Right renal cortex interstitium (tissue), 3 donors: ENCODE measurements at places on chromosomes 7 and 10.

- no peak for DNase-seq
Observed at GRCh38 chr10:74164716-74165529, 13.9 kb downstream of the ADK start.

- DNase-seq: no peak
Observed at GRCh38 chr10:85235258-85235657, 906.9 kb downstream of the CCSER2 start.

GRCh38 chr10:4670737-4671136, 155.3 kb upstream of the AKR1E2 start:
- DNase-seq: no peak

- no peak for DNase-seq
Observed at GRCh38 chr7:18469316-18469715, 26.2 kb upstream of the HDAC9 start.

DNA sequence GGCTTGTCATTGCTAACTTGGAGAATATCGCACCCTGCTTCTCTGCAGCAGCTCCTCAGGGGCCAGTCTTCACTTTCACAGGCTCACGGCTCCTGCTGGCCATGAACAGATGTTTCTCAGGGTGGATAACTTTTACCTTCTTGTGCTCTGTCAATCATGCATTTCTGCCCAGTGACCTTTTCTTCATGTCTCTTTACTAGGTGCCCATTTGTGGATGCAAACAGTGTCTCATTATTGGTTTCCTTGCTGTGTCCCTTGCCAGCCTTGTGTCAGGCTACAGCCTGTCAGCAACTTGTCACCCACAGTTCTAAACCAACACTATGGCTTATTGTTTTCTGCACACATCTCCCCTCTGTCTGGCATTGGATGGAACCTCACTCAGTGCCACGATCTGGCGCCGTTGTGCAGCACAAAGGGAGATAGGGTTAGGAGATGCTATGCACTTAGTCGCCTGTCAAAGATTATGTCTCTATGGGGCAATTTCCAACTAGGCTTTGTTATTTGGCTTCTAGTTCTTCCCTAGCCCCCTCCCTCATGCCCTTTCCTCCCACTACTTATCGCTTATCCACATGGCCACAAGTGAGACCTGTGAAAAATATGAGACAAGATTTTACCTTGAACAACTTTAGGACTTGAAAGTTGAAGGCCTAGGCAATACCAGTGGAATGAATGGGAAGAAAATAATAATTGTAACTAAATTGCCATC, 45.7 kb upstream of the NXPH1 start:
- no peak for DNase-seq

GRCh38 chr7:28587211-28587610, 174.9 kb downstream of the CREB5 start:
- no peak for DNase-seq

- no peak for DNase-seq
Observed at GRCh38 chr10:48551861-48552591, 52.8 kb downstream of the ARHGAP22 start.

DNA sequence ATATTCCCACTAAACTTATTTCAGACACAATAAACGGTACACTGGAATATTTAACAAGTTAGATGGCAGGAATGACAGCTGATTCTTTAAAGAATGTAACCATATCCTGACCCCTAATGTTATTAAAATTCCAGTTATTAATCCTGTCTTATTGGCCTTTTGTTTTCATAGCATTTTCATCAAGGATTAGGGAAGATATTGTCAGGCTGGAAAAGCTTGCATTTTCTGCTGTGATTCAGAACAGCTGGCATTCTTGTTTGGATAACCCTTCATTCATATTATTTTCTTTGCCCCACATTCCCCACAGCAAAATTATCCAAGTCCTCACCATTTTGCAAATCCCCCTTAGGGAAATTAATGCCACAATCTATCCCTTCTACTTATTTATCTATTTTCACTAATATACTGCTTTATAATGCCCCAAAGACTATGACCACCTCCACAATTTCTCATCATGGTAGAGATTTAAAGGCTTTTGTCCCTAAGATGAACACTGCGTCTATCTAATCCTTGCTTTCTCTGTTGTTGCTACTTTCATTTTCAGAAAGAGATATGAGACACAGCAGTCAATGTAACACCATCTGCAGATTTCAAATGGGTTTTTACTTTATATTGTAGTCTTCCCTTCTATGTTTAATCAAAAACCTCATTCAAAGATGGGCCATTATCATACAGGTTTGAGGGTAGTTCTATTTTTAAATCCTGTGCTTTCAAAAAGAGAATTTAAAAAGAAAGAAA, 475.1 kb downstream of the PARD3 start:
- no peak for DNase-seq

DNA sequence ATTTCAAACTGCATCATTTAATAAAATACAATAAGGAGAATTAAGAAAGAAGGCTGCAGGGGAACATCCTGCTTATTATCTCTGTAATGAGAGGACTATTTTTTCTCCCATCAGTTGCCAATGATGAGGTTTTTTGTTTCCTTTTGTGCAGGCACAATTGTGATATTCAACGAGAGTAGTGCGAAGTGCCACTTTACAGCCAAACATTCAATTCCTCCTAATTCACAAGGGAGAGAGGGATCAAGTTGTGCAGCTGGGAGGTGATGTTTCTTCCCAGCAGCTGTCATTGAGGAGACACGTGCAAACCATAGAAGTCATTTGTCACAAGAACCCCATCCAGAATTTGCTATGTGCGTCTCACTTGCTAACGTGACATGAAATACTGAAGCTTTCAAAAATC, 81.6 kb upstream of the ICA1 start:
- no peak for DNase-seq

- DNase-seq: no peak
Observed at GRCh38 chr7:69825113-69825972, 227.1 kb downstream of the AUTS2 start.

GRCh38 chr10:45548068-45548467, 124.5 kb downstream of the ZFAND4 start:
- DNase-seq: no peak

- DNase-seq: no peak
Observed at GRCh38 chr7:29102558-29103151, 43.7 kb downstream of the CPVL start.

GRCh38 chr10:118835682-118836326, 81.0 kb upstream of the CACUL1 start:
- DNase-seq: no peak

DNA sequence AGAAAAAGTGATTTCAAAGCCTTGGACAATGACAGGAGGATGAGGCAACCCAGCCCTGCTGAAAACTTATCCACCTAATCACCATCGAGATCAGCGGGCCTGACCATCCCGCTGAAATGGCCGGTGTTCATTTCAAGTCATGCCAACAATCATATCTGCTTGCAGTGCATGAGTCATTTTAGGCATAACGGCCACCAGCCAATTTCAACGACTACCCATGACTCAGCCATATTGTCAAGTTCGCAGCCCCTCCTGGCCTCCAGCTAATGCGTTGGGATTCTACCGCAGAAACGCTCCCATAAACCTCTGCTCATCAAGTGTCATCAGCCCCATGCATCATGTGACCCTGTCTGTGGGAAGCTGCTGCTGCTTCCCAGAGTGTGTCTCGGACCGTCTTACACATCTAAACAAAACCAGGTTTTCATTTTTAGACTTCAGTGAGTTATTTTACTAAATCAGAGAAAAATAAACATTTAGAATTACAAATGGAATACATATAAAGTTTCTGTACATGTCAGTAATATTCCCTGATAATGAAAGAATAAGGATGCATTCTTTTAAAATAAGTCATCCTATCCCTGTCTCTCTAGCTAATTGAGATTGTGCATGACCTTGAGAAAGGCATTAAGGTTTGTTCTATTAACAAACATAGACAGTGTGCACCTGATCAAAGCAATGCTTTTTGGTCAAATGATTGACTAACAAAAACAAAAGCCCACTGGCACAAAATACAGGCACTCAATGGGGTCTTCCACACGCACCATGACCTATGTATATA, 188.9 kb downstream of the ADAM12 start:
- no peak for DNase-seq

DNA sequence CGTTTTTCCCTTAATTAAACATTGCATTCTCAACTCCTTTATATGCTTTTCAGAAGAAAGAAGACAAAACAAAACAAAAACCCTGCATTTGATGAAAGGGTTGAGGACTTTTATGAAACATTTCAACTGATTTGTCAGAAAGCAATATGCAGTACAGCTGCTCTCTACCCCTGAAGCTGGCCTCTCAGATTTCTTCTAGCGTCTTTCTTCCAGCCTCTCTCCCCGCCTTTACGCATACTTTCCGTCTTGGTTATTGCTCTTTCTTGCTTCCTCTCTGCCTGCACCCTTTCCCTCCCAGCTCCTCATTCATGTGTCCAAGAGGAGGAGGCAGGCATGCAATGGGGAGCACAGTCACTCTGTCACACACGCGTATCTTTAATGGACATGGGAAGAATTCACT, 91.0 kb upstream of the COL1A2 start:
- DNase-seq: no peak

DNA sequence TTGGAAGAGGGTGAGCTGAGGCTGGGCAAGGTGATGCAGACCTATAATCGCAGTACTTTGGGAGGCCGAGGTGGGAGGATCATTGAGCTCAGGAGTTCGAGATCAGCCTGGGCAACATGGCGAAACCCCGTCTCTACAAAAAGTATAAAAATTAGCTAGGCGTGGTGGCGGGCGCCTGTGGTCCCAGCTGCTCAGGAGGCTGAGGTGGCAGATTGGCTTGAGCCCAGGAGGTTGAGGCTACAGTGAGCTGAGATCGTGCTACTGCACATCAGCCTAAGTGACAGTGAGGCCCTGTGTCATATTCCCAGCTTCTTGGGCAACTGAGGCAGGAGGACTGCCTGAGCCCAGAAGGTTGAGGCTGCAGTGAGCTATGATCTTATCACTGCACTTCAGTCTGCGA, 13.6 kb downstream of the BMPR1A start:
- no peak for DNase-seq

DNA sequence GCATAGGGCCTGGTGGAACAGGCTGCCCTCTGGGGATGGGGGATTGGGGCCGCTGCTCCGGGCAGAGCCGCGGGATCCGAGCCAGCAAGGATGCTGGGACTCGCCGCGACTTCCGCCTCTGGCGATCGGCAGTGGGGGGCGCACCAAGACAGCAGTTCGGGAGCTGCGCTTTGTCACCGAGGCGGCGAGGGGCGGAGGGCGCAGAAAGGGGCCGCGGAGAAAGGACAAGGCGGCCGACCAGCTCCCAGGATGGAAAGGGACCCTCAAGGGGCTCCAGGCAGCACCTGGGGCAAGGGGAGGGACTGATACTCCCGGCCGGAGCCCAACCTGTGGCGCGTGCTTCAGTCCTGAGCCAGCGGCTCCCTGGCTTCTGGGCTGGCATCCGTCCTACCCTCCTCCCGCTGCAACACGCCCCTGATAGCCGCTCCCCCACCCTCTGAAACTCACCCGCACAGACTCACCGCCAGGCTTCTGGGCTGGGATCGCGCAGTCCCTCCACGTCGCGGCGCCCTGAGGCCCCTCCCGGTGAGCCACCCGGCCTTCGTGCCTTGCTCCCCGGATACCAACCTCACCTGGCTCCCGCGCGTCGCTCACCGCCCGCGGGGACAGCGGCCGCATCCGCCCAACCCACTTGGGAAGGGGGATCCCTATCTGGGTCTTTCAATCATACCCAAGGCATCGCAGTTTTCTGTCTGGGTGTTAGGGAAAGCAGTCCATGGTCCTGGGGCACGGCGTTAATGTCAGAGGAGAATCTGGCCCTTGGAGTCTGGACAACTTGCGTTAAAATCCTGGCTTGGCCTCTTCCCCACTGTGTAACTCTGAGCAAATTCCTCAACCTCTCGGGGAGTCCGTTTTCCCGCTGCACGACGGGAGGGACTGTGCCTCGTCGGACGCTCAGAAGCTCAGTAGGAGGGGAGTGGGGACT, 7.0 kb upstream of the EVX1 start:
- DNase-seq: no peak

- no peak for DNase-seq
Observed at GRCh38 chr7:100446040-100446439, 9.7 kb upstream of the PPP1R35 start.

- DNase-seq: no peak
Observed at GRCh38 chr7:3486841-3487240, 185.8 kb downstream of the SDK1 start.

DNA sequence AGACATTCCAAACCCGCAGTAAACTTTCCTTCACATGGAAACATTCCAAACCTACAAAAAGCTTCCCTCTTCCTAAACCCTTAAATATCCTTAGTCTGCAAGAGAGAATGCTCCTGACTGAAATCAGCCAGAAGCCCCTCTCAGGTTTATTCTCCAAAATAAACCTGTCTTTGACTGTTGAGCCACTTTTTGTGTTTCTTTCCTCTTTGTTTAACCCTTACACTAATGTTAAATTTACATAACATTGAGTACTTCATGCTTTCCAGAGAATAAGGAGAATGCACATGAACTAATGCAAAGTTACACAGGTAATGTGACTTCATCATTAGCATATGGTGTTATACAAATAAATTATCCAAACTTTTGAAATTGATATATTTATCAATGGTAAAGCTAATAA, 262.6 kb upstream of the PRKCQ start:
- no peak for DNase-seq

GRCh38 chr7:111756687-111757178, 194.4 kb upstream of the IMMP2L start:
- DNase-seq: no peak

DNA sequence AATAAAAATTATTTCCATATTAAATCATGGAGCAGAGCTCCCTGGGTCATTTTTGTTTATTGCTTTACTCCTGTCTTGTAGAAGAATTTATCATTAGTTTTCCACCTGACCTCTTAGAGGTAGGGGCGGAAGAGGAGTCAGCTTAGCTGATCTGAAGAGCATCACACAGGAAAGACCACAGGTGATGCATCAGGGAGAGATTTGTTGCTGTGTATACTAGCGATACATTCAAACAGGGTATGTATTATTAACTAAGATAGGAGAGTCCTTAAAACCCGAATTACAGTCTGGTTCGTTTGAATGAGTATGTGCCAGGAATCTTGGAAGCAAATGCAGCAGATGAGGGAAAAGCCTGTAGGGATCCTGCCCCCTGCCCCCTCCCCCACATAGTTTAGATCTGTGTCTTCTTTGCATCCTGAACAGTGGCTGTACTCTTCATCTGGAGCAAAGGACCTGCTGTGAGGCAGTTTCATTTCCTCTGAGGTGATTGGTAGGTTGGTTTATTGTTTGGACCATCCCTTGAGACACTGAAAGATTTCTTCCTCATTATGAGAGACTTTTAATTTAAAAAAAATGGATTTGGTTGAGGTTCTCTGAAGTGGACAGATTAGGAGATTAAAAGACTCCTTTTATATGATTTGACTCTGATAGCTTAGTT, 177.0 kb downstream of the SND1 start:
- DNase-seq: no peak

DNA sequence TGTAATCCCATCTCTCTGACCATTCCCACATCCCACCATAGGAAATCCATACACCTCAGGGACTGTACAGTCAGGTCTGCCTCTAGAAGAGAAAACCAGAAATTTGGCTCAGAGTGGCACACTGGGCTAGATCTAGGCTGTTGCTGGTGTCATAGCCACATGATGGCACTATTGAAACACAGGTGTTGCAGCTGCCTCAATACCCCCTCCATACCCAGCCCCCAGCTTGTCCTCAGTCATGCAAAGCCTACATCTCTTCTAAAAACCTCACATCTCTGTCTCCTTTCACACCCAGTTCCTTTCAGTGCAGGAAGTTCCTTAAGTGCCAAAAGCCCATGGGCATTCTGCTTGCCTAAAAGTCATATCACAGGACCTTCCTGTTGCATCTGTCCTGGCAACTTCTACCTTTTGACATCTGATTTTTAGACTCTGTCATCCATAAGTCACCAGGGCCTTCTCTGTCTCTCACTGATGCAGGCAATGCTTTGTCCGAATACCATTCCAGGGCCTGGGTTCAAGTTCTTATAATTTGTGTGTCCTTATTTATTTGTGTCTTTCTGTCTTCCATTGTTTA, 27.0 kb upstream of the HIBADH start:
- no peak for DNase-seq
